Neural progenitor cell (in vitro differentiated cells): ENCODE measurements at places on chromosomes 11 and 22. TPM values are rescaled to one million over a fixed set of nuclear protein-coding genes. Genes with fewer than 3 reads are reported as not detected.

The ACER3 gene
- 10.9 and 18.9 TPM in 2 replicates for total RNA-seq

The HTR3B gene
- total RNA-seq = not detected in 2 replicates

The ARHGAP8 gene
- 3.0 and 8.9 TPM in 2 replicates for total RNA-seq

The PUS3 gene
- 13.3 and 22.1 TPM in 2 replicates for total RNA-seq

The ASRGL1 gene
- 44.5 and 56.8 TPM in 2 replicates for total RNA-seq

The RASSF10 gene
- 2.9 and 3.1 TPM in 2 replicates for total RNA-seq

The OR6A2 gene
- 0.36 and 0.50 TPM in 2 replicates for total RNA-seq

The CBLIF gene
- not detected in 2 replicates for total RNA-seq

The OR5A1 gene
- 0.02 and 0.06 TPM in 2 replicates for total RNA-seq

The ARHGAP32 gene
- 14.7 and 21.4 TPM in 2 replicates for total RNA-seq

The CASTOR1 gene
- total RNA-seq = 6.2 and 23.1 TPM in 2 replicates

- no peak overlapping the region for H3K4me3 ChIP-seq
- H3K4me1 ChIP-seq = peaks cover 12% of the 10 kb centered on the region
- peaks cover 15% of the 10 kb centered on the region for H3K27me3 ChIP-seq
- no peak overlapping the region for H3K27ac ChIP-seq
Observed at GRCh38 chr11:130918081-130918480, 1.8 kb upstream of the SNX19 start.

DNA sequence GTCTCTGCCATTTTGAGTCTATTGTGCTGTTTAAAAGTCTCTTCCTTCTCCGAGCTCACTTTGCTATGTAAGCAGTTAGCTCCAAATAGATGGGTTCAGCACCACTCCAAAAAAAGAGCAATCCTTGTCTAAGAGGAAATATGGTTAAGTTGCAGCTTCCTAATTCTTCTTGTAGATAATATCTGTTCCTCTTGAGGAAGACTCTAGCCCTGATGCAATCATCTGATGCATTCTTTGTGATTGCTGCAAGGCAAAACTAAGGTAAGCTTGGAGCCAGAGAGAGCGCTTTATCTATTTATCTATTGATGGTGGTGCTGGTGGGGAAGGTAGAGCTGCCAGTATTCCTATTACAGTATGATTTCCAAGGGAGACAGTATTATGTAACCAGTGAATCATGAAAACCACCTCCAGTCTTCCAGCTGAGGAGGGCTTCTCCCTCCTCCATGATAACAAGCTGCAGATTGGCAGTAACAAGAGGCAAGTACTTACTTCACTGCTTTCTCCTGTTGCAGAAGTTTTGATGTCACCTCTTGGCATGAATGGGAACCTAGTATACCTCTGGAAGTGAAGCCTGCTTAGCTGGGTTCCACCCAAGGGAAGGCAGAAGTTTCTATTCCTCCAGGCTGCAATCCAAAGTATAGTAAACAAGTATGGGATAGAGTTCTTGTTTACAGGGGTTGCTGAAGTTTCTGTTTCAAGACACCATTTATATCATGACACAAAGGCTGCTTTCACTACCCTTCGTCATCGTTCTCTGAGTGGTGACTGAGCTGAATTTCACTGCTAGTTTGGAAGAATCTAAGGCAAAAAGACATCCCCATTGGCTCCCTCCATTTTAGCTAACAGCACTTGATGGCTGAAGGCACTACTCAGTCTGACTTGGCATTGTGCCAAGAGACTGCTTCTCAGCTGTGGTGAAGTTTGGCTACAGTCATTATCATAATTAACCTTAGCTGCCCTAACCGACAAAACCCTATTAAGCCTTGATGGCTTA is 49.7 kb downstream of the FDX1 start:
- H3K4me1 ChIP-seq = peaks cover 3% of the 10 kb centered on the region
- no peaks in the 10 kb centered on the region for H3K36me3 ChIP-seq
- no peak overlapping the region for H3K27ac ChIP-seq
- no peaks in the 10 kb centered on the region for H3K27me3 ChIP-seq

DNA sequence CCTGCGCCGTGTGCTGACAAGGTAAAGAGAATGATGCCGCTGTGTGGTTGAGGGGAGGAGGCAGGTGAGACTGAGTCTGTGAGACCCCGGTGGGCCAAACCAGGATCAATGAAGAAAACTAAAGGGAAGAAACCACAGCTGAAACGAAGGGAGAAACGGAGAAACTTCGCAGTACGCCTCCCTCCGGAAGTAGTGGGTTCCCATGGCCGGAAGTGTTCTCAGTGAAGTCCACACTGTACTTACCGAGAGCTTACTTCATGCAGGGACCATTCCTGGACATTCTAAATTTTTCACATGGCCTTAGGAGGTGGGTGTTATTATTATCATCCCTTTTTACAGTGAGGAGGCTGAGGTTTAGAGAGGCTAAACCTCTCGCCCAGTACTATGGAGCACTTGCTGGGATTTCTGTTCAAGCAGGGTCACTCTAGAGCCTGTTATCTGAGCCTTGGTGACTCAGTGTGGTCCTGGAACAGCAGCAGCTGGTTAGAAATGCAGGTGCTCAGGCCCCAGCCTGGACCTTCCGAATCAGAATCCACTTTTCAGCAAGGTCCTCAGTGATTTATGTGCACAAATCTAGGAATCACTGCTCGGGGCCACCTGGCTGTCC is 17.9 kb downstream of the CD5 start:
- H3K4me1 ChIP-seq = peaks cover 14% of the 10 kb centered on the region
- H3K27me3 ChIP-seq = no peaks in the 10 kb centered on the region
- no peak overlapping the region for H3K27ac ChIP-seq
- no peak for DNase-seq

GRCh38 chr11:68999093-68999747 is 13.8 kb downstream of the MRGPRF start:
- no peaks in the 10 kb centered on the region for H3K4me1 ChIP-seq
- H3K27me3 ChIP-seq = no peaks in the 10 kb centered on the region
- no peak overlapping the region for H3K27ac ChIP-seq
- H3K36me3 ChIP-seq = no peaks in the 10 kb centered on the region
- no peak for DNase-seq
- no peak overlapping the region for H3K4me3 ChIP-seq

DNA sequence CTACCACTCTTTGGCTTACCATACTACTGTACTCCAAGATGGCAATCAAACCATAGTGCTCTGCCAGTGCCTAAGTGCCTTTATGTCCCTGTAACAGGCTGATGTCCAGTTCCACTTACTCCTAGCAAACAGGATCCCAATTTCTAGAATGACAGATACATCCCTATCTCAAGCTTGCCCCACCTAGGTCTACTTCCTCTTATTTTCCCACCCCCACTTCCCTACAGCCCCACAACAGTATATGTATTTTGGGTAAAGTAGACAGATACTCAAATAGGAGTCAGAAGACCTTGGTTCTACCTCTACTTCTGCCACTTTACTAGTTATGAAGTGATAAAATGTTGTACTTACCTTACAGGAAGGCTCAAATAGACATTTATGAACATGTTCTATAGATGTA is 24.1 kb downstream of the SIK3 start:
- no peak for DNase-seq
- no peaks in the 10 kb centered on the region for H3K27me3 ChIP-seq
- H3K27ac ChIP-seq = no peak overlapping the region
- H3K4me3 ChIP-seq = no peak overlapping the region
- peaks cover 13% of the 10 kb centered on the region for H3K4me1 ChIP-seq
- H3K36me3 ChIP-seq = no peaks in the 10 kb centered on the region

- H3K4me3 ChIP-seq = no peak overlapping the region
- H3K27ac ChIP-seq = no peak overlapping the region
- peaks cover 6% of the 10 kb centered on the region for H3K4me1 ChIP-seq
Observed at GRCh38 chr11:130475426-130476053, 27.1 kb downstream of the ADAMTS15 start.

GRCh38 chr11:123197711-123198110 is 2.7 kb upstream of the CLMP start:
- H3K27ac ChIP-seq = no peak overlapping the region
- H3K4me3 ChIP-seq = no peak overlapping the region
- no peak for DNase-seq
- peaks cover 67% of the 10 kb centered on the region for H3K27me3 ChIP-seq
- peaks cover 35% of the 10 kb centered on the region for H3K4me1 ChIP-seq

GRCh38 chr11:34175284-34176019 is 70.0 kb downstream of the NAT10 start:
- peaks cover 18% of the 10 kb centered on the region for H3K27me3 ChIP-seq
- DNase-seq = no peak
- H3K4me3 ChIP-seq = no peak overlapping the region
- H3K4me1 ChIP-seq = peaks cover 11% of the 10 kb centered on the region

DNA sequence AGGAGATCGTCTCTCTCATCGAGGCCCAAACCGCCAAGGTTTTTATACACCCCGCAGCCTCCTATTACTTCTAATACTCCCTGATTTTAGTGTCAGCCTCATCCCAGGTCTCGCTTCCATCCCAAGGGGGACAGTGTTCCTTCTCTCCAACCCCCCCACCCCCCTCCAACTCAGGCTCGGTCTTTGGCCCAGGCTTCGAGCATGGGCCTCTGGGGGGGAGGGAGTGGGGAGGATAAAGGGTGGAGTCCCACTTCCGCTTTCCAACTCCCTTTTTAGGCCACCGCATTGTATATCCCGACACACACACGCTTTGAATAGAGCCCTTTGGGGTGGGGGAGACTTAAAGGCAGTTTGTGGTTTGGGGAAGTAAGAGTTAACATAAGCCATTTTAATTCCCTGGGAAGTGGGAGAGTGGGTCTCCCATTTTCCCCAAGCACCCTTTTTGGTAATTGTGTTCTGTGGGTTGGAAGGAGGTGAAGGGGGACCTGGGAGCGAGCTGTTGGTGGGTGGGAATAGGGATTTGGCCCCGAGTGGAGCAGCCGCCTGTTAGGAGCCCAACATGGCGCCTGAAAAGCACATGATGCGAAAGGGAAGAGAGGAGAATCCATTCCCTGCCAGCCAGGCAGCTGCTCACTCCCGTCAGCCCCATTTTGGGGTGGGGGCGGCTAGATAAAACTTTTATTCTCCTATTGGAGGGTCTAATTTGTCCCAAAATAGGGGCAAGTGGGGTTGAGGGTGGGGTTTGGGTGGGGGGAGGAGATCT is 844 bp downstream of the PCF11 start:
- peak overlapping the region; percentile 91 for H3K4me3 ChIP-seq
- H3K4me1 ChIP-seq = peaks cover 17% of the 10 kb centered on the region
- peak; percentile 62 for DNase-seq
- peak overlapping the region; percentile 98 for H3K27ac ChIP-seq

- peaks cover 13% of the 10 kb centered on the region for H3K4me1 ChIP-seq
- H3K36me3 ChIP-seq = no peaks in the 10 kb centered on the region
- no peak overlapping the region for H3K27ac ChIP-seq
Observed at GRCh38 chr11:32316232-32316631, 119.1 kb downstream of the WT1 start.

DNA sequence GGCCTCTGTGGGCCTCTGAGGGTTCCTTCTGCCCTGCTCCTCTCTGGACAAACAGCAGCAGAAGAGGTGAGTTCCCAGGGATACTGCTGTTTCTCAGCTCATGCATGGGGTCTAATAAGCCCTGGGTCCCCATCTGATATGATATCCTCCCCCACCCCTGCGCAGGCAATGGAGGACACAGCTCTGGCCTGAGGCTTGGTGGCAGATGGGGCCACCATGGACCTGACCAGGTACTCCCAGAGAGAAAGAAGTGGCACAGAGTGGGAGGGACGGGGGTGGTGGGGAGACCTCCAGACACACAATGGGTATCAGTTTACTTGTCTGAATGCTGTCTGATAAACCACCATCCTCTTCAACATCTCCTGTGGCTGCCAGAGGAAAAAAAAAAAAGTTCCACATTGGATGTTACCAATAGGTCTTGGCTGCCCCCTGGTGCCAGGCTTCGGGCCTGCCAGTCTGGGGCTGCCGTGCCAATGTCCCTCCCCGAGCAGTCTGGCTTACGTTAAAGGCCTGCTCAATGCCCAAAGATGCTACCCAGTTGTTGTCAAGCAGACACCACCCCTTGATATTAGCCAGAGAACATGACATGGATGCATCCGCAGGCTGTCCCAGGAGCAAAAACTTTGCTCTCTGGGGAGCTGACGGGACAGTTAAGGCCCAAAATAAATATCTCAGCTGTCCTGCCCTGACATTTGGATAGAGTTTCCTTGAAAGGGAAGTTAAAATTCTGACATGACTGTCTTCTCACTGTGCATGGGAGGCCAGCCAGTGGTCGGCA is 27.9 kb upstream of the ABCC8 start:
- no peak overlapping the region for H3K4me3 ChIP-seq
- H3K36me3 ChIP-seq = no peaks in the 10 kb centered on the region
- H3K4me1 ChIP-seq = no peaks in the 10 kb centered on the region
- no peaks in the 10 kb centered on the region for H3K27me3 ChIP-seq
- DNase-seq = peak; percentile 93

DNA sequence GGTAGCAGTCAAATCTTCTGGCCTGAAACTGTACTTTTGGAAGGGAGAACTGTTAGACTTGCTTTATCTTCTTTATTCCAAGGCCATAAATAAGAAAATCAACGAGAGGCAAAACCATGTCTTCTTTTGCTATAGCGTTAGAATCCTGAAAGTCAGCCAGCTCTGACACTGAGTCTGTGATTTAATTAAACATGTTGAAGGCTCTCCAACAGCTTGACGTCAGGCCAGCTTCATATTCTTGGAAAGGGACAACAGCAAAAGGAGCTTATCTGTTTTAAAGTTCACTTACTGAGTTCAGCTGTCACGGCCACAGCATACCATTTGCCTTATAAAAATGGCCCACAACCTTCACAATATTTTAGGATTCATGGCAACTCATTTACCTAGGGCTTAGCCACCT is 131.0 kb upstream of the LDLRAD3 start:
- DNase-seq = no peak
- peaks cover 10% of the 10 kb centered on the region for H3K4me1 ChIP-seq
- H3K27me3 ChIP-seq = no peaks in the 10 kb centered on the region

- H3K36me3 ChIP-seq = no peaks in the 10 kb centered on the region
- DNase-seq = no peak
- H3K4me1 ChIP-seq = peaks cover 32% of the 10 kb centered on the region
- H3K4me3 ChIP-seq = no peak overlapping the region
Observed at GRCh38 chr11:126547161-126547560, 191.7 kb downstream of the ST3GAL4 start.

GRCh38 chr11:67304511-67305113 is 1.3 kb downstream of the SSH3 start:
- no peaks in the 10 kb centered on the region for H3K36me3 ChIP-seq
- DNase-seq = no peak
- peak overlapping the region; percentile 65 for H3K4me3 ChIP-seq

DNA sequence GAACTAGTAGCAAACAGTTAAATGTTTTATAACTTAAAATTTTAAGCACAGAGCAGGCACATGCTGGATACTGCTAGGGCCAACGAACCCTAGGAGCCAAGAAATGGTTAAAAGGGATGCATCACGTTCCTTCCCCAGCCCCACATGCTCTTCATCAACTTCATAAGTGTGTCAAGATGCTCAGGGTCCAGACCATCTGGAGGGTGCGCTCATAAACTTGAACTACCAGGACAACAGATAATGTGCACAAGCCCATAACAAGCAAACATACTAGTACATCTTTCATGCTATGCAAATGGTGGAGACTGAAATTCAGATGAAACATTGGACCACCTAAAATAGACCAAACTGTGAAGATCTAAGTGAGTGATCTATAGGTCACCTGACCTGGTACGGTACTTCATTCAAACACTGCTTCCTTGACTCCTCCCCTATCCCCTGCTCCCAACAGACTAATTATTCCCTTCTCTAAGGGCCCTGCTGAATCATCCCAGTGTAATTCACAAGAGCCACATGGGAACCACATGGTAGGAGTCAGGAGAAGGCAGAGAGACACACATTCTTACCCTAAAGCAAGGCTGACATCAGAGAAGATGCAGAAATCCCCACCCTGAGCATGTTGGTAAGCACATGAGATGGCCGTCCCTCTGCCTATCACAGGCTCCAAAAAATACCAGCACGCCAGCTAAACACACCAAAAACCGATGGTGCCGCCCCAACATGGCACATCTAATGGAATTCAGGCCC is 83.9 kb downstream of the ETS1 start:
- no peak for DNase-seq
- no peaks in the 10 kb centered on the region for H3K27me3 ChIP-seq
- H3K36me3 ChIP-seq = no peaks in the 10 kb centered on the region
